Left ventricle myocardium inferior (tissue), 1 donor: ENCODE measurements at places on chromosomes 16 and 17.
A peak's percentile ranks its signal among the peaks of the same experiment; 100 is the strongest.

- no peak for DNase-seq
Observed at GRCh38 chr17:45336390-45337182, 19.8 kb upstream of the MAP3K14 start.

GRCh38 chr17:66285149-66285548 is 17.3 kb upstream of the PRKCA start:
- no peak for DNase-seq

DNA sequence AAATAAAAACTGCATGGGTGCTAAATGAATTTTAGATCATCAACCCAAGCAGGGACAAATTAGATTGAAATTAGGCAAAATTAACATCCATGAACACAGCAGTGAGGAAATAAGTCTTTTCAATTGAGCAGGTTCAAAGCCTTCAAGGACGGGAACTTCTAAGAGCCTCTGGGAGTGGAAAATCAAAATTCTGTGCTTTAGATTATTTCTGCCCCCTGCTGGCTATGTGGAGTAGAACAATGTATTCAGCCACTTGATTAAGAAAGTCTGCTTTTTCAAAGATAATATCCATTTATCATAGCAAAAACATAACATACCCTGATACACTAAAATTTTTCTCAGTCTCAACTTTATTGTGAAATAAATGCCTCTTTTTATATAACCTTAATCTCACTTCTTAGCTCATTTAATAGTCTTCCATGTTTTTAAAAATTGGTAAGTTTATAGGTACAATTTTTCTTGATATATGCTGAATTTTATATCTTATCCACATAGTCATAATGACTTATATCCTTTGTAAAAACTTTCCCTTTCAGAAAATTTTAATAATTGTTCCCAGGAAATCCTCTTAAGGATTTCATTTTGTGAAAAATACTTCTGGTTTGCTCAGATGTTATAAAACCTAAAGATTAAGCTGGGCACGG is 28.1 kb upstream of the NOL11 start:
- DNase-seq = no peak

GRCh38 chr17:19304209-19304608 is 58.3 kb downstream of the B9D1 start:
- peak; percentile 45 for DNase-seq

DNA sequence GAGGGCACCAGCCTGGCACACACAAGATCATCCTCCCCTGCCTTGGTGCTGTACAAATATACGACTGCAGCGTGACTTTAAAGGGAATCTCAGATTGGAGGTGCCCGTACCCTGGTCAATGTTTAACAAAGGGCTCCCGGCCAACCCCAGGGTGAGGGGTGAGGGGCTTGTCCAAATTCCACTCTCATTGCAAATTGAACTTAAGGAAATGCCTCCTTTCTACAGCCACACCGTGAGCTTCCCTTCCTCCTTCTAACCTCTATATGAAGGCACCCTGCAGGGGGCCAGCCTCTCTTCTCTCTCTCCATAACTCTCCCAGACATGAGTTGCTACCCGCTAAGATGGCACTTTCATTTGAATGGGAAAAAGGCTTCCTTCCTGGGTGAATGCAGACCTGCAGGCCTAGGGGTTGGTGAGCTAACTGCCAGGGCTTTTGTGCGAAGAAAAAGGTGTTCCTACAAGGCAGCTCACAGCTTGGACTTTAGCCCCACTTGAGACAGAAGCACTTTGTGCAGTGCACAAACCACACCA is 76.6 kb downstream of the IRF8 start:
- DNase-seq = no peak

- no peak for DNase-seq
Observed at GRCh38 chr17:68288804-68289203, 2.1 kb downstream of the SLC16A6 start.

DNA sequence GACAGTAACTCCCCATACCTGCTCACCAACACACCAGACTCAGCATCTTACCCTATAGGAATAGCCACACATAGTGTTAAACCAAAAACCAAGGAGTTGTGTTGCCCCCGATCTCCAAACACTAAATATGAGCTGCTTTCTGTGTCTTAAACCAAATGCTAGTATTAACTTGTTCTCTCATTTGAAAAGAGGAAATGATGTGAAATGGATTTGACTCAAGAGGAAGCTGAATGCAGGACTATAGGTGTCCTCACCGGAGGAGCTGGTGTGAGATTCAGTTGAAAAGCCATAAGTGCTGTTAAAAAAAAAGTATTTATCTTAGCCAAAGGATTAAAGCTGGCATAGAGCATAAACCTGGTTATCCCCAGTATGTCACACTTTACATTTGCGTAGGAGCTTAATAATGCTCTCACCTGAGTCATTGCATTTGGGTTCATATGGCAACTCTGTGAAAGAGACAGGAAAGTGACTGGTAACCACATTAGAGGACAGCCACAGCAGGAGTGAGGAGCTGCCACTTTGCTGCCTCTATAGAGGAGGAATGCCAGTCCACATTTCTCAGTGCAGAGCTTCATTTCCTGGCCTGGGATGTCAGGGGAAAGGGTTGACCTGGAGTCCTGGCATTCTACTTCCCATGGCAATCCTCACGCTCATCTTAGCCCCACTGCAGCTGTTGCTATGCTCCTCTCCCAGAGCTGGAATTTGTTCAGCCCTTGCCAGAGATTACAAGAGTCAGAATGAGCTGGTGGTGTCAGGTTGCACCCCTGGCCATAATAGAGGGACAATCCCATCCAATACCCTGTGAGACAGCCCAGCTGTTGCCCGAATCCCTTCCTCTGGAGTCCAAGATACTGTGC is 143.3 kb upstream of the ANKFN1 start:
- no peak for DNase-seq

DNA sequence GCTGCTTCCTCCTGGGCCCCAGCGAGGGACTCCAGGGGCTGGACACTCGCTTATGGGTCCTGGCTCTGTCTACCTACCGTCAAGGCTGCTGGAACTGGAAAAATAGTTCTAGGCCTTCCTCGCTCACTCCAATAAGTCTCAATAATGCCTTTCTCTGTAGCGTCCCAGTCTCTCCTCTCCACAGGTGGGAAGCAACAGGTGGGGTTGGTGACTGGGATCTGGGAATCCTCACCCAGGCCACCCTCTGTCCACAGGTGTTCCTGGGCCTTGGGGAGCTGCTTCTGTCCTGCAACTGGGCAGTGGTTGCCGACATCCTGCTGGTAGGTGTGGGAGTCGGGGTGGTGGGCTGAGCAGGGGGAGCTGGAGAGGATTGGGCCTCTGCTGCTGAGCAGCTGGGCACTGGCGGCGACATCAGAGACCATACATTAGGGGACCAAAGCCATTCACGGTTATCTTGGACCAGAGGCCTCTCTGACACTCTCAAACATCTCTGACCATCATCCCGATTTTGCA is 20.3 kb upstream of the SPNS2 start:
- DNase-seq = no peak

DNA sequence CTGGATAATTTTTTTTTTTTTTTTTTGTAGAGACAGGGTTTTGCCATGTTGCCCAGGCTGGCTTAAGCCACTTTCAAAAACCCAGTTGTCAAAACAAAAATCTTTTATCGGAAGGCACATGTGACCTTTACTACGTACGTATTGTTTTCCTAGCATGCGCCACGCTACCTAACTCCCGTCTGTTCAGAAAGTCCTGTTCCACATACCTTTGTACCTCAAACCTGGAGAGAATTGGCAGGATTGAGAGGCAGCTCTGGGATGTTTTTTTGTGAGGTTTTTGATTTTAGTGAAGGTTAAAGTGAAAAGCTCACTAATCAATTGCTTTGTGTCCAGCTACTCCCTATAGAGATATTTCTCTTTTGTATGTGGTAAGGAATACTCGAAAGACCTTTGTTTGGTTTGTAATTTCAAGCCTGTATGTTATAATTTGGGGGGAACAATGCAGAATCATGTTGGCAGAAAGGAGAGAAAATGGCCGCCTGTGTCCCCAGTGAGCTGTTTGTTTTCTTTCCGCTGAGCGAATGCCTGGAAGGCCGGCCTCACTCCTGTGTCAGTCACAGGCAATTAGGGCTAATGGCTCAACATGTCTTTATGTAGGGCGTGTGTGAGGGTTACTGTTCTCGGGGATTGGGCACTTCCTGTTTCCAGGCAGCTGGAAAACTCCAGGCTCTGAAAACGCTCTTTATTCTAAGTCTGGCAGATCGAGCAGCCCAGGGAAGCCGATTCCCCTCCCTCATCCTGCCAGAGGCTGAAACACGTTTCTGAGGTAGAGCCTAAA is 60.8 kb upstream of the CLEC18A start:
- DNase-seq = peak; percentile 49

GRCh38 chr17:1713878-1714426 is 3.8 kb upstream of the TLCD2 start:
- no peak for DNase-seq

GRCh38 chr16:56874800-56875199 is 9.8 kb downstream of the SLC12A3 start:
- no peak for DNase-seq

DNA sequence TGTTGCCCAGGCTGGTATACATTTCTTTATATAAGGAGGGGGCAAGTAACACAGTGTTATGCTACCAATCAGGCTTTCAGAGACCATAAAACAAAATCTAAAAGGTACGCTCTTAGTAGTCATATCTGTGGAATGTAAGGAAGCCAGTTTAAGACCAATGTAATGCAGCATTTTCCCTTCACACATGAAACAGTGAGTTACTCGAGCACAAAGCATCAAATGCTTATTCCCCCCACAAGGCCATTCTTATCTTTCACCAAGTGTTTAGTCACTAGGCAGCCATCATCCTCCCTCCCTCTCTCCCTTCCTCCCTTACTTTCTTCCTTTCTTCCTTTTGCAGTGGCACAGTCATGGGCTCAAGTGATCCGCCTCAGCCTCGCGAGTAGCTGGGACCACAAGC is 12.8 kb downstream of the HMOX2 start:
- no peak for DNase-seq

- DNase-seq = no peak
Observed at GRCh38 chr17:80891397-80892018, 100.1 kb upstream of the CHMP6 start.

DNA sequence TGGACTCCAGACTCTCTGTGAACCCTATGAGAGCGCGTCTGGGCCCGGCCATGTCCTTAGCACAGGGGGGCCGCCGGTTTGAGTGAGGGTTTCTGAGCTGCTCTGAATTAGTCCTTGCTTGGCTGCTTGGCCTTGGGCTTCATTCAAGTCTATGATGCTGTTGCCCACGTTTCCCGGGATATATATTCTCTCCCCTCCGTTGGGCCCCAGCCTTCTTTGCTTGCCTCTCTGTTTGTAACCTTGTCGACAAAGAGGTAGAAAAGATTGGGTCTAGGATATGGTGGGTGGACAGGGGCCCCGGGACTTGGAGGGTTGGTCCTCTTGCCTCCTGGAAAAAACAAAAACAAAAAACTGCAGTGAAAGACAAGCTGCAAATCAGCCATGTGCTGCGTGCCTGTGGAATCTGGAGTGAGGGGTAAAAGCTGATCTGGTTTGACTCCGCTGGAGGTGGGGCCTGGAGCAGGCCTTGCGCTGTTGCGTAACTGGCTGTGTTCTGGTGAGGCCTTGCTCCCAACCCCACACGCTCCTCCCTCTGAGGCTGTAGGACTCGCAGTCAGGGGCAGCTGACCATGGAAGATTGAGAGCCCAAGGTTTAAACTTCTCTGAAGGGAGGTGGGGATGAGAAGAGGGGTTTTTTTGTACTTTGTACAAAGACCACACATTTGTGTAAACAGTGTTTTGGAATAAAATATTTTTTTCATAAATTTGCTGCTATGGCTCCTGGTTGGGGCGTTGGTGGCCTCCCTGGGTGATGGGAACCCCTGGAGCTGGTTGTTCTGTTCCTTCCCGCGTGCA is 23.1 kb downstream of the STAT5A start:
- peak; percentile 88 for DNase-seq

DNA sequence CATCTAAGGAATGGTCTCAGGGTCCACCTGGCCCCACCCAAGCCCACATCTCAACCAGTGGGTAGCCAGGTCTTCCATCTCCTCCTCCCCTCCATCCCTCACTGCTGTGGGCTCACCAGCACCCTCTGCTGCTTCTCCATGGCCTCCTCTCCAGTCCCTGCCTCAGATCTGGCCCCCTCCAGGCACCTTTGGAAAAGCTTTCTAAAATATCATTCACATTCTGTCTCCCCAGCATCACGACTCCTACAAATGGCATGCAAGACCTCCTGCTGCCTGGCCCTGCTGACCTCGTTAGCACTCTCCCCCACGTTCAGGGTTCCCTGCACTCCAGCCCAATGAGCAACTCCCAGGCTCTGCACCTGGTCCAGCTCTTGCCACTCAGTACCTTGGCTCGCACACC is 13.7 kb downstream of the GLP2R start:
- DNase-seq = no peak

DNA sequence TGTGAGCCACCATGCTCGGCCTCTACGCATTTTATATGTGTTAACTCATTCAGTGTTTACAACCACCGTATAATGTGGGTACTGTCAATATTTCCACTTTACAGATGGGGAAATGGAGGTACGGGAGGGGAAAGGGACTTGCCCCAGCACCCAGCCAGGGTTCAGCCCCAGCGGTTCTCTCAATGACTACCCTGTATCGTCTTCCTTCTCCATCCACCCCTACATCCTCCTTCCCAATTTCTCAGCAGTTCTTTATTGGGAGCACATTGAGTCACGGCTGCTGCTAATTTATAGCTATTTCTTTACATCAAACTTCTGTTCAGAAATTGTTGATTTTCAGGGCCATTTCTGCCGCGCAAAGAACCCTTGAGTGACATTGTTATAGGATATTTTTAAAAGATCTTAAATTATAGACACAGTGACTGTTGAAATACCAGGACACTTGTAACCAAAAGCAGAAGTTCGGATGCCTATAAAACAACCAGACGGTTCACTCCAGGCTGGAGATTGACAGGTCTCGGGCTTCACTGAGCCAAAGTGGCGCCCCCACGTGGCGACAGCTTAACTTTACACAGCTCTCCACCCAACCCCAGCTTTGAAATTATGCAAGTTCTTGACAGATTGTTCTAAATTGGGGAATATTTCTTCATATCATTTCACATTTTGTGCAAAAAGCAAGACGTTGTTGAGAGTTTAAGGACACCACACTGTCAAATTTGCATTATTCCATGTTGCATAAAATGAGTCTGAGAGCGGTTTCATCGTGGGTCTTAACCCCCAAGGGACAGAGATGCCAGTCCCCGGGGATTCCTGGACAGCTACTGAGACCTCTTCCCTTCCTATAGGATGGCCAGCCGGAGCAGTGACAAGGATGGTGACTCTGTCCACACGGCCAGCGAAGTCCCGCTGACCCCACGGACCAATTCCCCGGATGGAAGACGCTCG is 11.8 kb downstream of the SYT17 start:
- peak; percentile 64 for DNase-seq

GRCh38 chr16:28110977-28111376 is 47.5 kb upstream of the GSG1L start:
- no peak for DNase-seq

GRCh38 chr17:27496437-27496943 is 40.2 kb downstream of the KSR1 start:
- DNase-seq = no peak

- no peak for DNase-seq
Observed at GRCh38 chr16:86665319-86665675, 86.9 kb downstream of the FOXL1 start.
